Suprapubic skin (tissue), 4 donors: ENCODE measurements at places on chromosomes 16 and 17.

- no peak for DNase-seq
Observed at GRCh38 chr17:7589891-7590691, at the start of gene SOX15. TSS of gene SOX15 (minus strand) at chr17:7590094. CDS start at chr17:7589676, 418 bp downstream.

DNA sequence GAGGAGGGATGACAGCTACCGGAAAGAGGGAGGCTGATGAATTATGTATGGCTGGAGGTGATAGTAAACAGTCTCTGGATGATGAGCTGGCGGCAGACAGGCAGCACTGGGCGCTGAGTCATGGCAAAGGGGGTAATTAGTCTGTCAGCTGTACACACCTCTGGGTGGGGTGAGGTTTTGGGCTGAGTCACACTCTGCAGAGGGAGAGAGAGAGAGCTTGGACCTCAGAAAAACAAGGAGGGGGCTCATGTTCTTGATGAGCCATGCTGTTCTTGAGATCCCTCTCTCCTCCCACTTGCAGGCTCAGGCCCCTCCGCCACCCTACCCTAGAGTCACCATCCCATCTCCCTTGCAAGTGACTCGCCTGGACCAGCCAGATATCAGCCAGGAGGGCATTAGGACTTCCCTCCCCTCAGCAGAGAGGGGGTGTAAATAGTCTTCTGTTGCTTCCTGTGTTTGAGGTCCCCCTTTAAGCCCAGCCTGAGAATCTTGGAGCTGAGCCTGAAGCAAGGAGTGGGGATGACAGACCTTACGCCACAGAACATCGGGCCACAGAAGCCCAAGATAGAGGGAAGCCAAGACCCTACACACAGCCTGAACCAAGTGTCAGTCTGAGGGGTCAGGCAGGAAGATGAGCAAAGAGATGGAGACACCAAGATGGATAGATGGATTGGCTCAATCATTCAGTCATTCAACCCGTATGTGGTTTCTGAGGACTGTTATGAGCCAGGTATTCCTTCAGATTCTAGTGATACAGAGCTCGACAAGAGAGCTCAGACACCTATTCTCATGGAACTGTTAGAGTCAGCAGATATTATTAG, 383.2 kb upstream of the CCL2 start:
- no peak for DNase-seq

GRCh38 chr16:75433732-75434413, 570 bp upstream of the CFDP1 start:
- peak; percentile 85 for DNase-seq

DNA sequence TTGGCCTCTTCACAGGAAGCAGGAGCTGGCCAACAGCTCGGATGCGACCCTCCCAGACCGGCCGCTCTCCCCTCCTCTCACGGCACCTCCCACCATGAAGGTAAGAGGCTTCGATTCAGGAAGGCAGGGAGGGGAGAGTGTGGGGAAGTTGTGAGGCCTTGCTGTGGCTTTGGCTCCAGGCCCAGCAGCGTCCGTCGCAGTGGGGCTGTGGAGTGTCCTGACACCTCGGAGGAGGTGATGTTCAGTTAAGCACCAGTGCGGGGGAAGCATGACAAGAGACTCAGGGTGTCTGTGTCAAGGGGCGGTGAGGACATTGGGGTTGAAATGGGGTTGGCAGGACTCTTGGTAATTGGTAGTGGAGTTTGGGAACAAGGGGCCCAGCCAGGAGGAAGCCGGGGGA, 109.0 kb downstream of the RAP1GAP2 start:
- DNase-seq, result no peak

GRCh38 chr17:43085474-43085873, 39.7 kb downstream of the BRCA1 start:
- DNase-seq, result no peak

GRCh38 chr17:72600934-72601333, 480.1 kb downstream of the SOX9 start:
- DNase-seq, result no peak

GRCh38 chr16:27257271-27257670, 11.3 kb downstream of the NSMCE1 start:
- DNase-seq, result no peak

DNA sequence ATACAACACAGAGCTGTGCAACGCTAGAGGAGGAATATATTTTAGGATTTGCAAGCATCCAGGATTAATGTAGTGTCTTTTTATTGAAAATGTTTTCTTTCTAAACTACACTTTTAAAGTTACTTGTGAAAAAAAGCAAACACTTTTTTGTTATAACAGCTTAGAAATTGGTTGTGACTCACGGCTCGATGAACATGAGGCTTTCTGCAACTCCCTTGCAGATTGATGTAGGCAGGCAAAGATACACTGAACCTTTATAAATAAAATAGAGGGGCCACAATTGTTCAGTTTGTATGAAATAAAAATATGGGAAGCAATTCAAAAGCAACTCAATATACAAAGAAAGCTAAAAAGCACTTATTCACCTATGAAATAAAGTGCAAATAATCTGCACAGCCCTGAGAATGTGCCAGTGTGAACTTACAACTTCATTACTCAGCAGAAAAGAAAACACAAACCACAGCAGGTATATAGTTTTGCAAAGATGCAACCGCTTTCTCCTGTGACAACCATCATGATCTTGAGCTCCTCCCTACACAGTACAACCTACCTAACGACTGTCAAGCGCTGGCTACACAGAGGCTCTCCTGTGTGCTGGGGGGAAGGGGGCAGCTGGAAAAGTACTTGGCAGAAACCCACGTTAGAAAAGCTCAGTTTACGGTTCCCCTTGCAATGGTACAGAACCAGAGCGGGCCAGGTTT, 948 bp downstream of the LUC7L start:
- no peak for DNase-seq

GRCh38 chr16:85557083-85557970, 55.8 kb upstream of the GSE1 start:
- DNase-seq, result no peak

DNA sequence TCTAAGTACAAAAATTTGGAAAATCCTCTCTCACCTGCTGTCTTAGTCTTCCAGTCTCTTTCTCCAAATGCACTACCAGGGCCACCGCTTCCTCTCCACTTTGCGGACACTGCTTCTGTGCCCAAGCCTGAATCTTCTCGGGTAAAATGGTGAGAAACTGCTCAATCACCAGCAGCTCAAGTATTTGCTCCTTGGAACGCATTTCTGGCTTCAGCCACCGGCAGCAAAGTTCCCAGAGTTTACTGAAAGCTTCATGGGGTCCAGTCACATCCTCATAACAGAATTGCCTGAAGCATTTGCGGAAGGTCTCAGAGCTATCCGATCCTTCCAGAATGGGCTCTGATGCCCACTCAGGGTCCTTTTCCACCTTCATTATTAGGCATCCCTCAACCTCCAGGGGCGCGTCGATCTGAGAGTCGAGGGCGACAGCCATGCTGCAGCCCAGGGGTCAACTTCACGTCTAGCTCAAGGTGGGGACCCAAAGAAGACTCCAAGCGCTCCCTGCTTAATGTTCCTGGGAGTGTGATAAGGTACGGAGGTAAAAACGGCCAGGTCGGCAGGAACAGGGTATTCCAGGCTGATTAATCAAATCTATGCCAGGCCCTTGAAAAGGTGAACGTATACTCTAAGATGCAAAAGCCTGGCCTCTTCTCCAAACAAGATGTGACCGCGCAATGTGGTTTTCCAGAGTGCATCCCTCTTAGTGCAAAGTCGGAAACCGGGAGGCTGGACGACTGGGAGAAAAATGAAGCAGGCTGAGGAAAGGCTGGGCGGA, 763 bp downstream of the ZKSCAN2 start:
- DNase-seq, result no peak

- DNase-seq, result no peak
Observed at GRCh38 chr16:14600164-14600563, 29.9 kb downstream of the PARN start.

GRCh38 chr17:48254896-48255295, 147.3 kb downstream of the SNX11 start:
- no peak for DNase-seq

DNA sequence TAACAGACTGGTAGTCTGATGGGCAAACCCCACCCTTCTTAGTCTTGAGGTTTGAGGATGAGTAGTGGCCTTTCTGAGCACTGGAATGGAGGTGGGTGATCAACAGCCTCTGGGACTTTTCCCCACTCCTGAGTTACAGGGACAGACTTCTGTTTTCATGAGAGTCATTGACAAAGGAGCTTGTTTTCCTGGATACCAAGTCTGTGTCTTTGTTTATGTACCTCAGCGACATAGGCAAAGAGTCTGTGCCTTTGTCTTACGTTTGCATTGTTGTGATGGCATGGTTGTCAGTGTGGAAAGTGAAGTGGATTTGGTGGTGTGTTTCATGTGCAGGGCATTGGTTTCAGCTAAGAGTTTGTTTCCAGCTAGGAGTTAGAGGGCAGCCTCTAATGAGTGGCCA, 17.5 kb downstream of the EPN2 start:
- DNase-seq, result no peak

DNA sequence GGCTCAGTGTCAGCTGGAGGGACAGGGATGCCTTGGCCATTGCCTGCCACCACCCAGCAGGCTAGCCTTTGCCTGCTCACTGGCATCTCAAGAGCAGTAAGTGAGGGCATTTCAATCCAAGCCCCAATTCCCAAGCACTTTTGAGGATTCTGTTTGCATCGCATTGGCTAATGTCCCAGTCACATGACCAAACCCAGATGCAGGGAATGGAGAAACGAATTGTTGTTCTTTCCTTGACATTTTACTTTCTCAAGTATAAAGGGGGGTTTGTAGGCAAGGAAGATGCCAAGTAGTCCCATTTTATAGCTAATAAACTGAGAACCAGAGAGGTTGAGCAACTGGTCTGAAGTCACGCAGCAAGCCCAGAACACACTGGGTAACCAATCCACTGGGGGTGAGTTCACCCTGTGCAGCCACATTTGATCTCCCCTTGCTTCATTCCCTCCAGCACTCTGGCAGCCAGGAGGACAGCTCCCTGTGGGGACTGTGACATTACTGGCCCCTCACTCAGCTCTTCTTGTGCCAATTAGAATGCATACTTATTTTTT, 193.8 kb upstream of the CACNG3 start:
- DNase-seq, result no peak

- DNase-seq, result no peak
Observed at GRCh38 chr17:39951924-39952679, 10.7 kb upstream of the GSDMA start.

DNA sequence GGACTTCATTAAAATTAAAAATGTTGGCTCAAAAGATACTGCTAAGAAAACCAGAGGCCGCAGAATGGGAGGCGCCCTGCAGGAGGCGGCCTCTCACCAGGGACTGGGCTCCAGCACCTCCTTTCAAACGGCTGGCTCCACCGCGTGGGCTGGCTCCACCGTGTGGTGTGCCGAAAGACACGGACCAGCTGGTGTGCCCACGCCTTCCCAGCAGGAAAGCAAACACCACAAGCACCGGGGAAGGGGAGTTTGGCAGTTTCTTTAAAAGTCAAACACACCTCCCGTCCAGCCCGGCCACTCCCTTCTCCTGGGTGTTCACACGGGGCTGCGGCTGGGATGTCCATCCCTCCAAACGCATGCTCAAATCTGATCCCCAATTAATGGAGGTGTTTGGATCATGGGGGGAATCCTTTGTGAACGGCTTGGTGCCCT, 13.9 kb downstream of the HAGH start:
- DNase-seq, result peak; percentile 82

DNA sequence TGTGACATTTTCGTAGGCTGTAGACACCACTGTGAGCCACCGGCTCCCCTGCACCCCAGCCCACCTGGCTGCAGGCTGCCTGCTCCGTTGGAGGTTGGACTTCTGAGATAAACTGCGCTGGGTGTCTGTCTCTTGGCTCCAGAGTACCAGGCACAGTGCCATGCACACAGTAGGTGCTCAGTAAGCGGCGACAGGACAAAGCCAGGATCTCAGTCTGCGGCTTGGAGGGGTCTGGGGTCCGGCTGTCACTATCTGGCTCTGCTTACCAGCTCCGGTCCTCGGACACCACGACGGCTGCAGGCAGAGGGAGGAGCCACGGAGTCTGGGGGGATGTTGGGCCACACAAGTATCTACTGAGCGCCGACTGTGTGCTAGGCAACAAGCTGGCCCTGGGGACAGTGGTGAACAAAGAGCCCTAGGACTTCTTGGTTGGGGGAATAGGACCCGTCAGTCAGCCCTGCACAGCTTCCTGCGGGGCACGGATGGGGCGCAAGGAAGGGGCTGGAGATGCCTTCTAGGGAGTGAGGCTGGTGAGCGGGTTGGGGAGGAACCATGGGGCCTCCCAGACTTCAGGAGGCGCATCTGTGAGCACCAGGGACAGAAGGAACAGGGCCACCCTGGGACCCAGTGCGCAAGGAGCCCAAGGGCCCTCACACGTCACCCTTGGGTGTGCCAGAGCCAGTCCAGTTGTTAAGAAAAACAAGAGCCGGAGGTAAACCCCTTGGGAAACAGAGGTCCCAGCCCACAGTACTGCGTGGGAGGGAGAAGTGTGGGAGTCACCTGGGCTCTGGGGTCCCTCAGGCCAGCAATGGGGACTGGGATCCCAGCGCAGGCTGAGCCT, 17.3 kb downstream of the JPH3 start:
- DNase-seq, result no peak

- peak; percentile 96 for DNase-seq
Observed at GRCh38 chr16:4474192-4474961, at the start of gene NMRAL1. TSS of gene NMRAL1 (minus strand) at chr16:4474625. CDS start at chr16:4474132, 493 bp downstream.

DNA sequence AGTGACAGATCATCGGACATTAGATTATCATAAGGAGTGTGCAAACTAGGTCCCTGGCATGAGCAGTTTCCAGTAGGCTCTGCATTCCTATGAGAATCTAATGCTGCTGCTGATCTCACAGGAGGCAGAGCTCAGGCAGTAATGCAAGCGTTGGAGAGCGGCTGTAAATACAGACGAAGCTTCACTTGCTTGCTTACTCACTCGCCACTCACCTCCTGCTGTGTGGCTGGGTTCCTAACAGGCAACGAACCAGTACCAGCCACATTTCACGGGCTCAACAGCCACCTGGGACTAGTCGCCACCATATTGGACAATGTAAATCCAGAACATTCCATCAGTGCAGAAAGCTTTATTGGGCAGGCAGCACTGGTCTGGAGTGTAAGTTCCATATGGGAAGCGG, 7.7 kb downstream of the JPH3 start:
- DNase-seq, result no peak

- no peak for DNase-seq
Observed at GRCh38 chr16:49585143-49585832, 211.7 kb downstream of the C16orf78 start.

DNA sequence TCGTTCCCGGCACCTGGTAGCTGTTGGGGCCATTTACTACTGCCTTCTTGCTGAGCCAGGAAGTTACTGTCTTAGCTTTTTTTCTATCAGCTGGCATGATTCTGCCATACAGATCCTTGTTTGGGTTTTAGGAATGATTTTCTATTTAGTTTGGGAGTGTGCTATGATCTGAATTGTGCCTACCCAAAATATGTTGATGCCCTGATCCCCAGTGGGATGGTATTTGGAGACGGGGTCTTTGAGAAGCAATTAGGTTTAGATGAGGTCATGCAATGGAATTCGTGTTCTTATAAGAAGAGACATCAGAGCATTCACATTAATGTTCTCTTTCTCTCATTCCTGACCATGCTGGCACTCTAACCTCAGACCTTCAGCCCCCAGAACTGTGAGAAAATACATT, 59.4 kb upstream of the HS3ST2 start:
- DNase-seq, result no peak

- DNase-seq, result peak; percentile 90
Observed at GRCh38 chr17:27245230-27245696, 48.7 kb upstream of the WSB1 start.
